ENCODE measurements at places on chromosomes 1 and 21. TPM values are rescaled to one million over a fixed set of nuclear protein-coding genes. Genes with fewer than 3 reads are reported as not detected.
A peak's percentile ranks its signal among the peaks of the same experiment; 100 is the strongest.

The EPHA10 gene
- total RNA-seq = 0.05 TPM

The SLC25A34 gene
- 1.7 TPM for total RNA-seq

DNA sequence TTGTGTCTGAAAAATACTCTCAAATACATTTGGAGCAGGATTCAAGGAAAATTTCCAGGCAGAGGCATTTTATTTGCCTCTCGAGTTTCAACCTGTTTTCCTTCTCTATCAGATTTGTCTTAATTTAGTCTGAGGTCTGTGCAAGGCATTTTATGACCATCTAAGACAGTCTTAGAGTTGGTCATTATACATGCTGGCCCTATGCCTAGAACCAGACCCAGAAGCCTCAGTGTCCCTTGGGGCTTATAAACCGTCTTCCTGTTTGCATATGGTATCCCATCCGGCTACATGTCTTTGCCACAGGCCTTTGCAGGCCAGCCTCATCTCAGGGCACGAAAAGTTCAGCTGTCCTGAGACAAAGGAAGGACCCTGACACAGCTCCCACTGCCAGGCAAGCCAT lies 346.1 kb downstream of the SIPA1L2 start:
- no peak for DNase-seq

- peak; percentile 16 for DNase-seq
Measured at GRCh38 chr1:210231846-210232510, 618 bp upstream of the SERTAD4 start.

DNA sequence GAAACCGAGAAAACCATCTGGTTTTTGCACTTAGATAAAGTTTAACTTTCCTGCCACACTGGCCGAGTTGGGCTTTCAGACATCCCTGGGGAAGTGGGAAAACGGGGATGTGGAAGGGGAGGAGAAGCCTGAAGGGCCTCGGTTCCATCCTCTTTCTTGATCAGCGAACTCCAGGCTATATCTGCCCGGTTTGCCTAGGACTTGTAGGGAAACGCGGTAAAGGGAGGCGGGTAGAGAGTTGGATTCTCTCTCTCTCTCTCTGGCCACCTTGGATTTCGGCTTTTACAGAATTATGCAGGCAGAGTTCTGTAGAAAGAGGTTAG lies 4.6 kb upstream of the LHX8 start:
- DNase-seq = no peak
